ENCODE measurements at places on chromosomes 12 and 14.

DNA sequence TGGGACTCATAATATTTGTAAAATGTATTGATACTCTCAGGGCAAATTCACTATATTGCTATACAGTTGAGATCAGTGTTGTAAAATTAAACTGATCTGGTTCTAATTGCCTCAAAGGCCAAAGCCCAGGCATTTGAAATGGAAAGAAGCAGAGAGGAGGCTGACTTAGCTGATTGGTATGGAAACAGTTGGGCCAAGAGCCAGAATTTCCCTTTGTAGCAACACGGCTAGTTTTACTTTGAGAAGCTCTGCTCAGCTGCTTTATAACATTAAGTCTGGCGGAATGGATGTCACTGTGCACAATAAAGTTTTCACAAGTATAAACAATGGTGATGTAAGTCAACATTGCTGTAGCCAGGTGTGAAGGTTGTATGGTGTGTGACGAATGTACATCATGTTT, 186.4 kb downstream of the MSRB3 start:
- DNase-seq: no peak

- no peak for DNase-seq
Measured at GRCh38 chr12:19068137-19068536, 61.4 kb upstream of the PLEKHA5 start.

DNA sequence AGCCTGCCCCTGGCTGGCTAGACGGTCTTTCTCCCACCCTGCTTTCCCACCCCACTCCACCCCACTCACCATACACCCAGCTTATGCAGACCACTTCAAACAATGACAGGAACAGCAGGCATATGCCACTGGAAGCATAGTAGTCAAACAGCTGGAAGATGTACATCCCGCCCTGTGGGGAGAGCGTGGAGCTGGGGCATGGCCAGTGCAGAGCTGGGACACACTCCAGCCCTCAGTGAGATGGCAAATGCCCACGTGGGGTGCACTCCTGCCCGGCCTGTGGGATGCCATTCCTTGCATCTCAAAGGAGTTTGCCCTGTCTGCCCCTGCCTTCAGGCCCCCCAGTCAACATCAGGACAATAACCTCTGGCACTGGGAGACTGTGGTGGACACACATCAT, 18.8 kb downstream of the SLC6A12 start:
- no peak for DNase-seq

GRCh38 chr12:2301531-2302461, 249.0 kb downstream of the CACNA1C start:
- no peak for DNase-seq

GRCh38 chr14:94344389-94344788, 21.3 kb upstream of the SERPINA6 start:
- DNase-seq: no peak

DNA sequence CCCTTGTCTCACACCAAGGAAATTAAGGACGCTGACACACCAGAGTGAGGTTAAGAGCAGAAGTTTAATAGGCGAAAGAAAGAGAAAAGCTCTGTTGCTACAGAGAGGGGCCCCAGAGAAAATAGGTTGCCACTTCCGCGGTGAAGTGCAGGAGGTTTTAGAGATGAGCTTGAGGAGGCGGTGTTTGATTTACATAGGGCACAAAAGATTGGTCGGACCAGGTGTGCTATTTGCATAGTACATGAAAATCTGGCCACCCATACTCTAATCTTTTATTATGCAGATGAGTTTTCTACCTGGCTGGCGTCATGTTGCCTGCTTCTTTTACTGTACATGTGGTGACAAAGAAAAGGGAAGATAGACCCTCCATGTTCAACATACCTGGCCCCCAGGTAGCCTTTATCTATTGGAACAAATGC, 23.3 kb upstream of the MYF6 start:
- DNase-seq: peak; percentile 30

DNA sequence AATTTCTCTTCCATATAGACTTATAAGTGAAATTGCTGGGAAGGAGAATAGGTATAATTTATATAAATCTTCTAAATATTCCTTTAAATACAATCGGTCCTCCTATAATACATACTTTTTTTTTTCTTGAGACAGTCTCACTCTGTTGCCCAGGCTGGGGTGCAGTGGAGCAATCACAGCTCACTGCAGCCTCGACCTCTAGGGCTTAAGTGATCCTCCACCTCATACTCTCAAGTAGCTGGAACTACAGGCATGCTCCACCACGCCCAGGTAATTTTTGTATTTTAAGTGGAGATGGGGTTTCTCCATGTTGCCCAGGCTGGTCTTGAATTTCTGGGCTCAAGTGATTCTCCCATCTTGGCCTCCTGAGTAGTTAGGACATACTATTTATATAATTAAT, 29.7 kb upstream of the NPFF start:
- no peak for DNase-seq

- DNase-seq: no peak
Measured at GRCh38 chr12:92079054-92079385, 66.6 kb downstream of the BTG1 start.

DNA sequence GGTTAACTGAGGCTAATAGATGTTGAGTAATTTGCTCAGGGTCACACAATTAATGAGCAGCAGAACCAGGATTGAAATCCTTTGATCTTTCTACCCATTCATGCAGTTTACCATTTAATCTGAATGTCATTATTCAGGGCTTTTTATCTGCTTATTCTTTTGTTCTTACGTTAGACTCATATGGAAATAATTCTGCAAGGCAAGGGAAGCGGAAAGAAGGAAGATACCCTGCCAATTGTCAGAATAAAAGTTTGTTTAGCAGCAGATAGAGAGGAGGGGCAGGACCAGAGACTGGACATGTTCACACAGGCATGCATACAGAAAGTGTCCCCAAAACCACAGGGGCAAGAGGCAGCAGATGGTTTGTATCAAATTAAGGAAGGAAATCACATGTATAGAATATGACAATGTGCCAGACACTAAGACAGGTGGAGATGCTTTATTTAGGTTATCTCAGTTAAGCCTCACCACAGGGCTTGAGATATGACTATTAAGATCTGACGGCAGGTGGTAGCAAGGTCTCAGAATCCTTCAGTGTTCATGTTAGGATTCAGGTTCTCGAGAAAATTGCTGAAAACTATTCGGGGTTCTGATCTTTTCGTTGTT, 29.8 kb downstream of the BRMS1L start:
- DNase-seq: no peak

DNA sequence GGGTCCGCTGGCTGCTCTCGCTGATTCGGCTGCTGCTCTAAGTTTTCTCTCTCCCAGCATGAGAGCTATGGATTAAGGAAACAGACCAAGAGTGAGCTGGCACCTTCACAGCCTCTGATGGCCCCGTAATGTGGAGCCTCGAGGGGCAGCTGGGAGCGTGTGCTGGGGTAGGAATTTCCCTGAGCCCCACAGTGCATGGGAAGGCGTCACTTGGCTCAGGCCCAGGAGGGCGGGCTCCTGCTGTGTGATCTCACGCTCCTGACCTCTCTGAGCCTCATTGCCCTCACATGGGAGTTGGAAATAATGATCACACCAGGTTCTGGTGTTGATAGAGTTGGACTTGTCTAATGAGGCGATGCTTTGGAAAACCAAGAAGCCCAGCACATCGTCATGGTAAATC, 238.6 kb upstream of the CRY1 start:
- DNase-seq: no peak

DNA sequence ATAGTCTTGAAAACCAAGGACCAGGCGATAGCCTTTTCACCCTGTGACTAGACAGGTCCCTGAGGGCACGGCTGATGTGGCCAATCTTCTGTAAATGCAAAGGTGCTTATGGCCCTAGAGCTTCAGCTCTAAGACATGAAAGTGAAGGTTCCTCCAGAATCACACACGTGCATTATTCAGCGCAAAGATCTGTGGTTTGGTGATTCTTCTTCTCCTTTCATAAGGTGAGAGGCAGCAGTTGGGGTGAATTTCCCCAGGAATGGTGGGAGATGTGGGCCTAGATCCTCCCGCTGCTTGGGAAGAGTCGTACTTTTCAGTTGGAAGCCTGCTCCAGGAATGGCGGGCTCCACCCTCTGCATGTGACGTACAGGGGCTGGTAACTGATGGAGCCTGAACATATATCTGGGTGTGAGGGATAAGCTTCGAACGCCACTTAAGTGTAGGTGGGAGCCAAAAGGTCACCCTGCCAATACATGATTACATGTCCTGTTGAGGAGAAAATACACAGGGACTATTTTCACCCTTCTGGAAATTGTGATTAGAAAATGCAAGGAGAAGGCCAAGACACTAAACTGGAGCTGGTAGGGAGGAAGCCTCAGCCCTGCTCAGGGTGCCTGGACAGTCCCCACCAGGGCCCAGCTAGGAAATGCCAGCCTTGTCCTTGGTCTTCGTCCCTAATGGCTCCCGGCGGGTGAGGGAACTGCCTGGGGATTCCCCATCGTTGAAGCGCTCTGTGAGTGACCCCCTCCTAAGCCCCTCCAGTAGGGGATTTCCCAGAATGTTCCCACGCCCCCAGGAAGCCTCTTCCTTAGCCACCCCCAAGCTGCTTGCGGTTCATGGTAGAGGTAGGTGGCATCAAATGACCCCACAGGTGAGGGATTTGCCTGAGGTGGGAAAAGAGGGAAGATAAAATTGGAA, 17.6 kb downstream of the BATF start:
- DNase-seq: peak; percentile 37

GRCh38 chr12:47164724-47165439, 85.1 kb upstream of the AMIGO2 start:
- no peak for DNase-seq

DNA sequence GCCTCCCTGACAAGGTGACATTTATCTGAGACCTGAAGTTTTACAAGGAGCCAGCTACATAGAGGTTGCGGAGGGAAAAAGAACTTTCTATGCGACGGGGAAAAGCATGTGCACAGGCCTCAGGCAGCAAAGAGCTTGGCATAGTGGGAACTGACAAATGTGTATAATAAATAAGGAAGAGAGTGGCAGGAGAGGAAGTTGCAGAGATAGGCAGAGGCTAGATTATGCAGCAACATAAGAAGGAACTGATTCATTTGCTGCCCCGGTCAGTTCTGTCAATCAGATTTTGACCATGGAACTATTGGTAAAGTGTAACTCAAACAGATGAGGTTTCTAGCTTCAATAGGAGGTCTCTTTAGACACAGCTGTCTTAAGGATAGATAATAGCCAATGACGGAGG, 33.7 kb upstream of the RIC8B start:
- no peak for DNase-seq

DNA sequence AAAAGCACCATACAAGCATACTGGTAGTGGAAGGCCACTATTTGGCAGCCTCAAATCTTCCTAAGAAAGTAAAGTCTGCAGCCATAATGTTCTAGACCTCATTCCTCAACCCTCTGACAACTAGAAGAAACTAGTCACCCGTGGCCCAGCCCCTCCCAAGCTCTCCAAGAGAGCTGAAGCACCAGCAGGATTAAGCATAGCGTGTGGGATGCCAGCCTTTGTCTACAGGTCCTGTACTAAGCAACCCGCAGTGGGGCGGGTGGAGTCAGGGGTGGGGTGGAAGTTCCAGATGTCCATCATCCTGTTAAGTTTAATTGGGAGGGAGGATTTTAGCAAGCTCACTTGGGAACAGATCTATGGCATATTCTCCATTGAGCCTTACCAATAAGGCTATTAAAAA, 14.2 kb downstream of the SLC11A2 start:
- peak; percentile 63 for DNase-seq

GRCh38 chr12:88633312-88633711, 53.0 kb upstream of the KITLG start:
- no peak for DNase-seq

DNA sequence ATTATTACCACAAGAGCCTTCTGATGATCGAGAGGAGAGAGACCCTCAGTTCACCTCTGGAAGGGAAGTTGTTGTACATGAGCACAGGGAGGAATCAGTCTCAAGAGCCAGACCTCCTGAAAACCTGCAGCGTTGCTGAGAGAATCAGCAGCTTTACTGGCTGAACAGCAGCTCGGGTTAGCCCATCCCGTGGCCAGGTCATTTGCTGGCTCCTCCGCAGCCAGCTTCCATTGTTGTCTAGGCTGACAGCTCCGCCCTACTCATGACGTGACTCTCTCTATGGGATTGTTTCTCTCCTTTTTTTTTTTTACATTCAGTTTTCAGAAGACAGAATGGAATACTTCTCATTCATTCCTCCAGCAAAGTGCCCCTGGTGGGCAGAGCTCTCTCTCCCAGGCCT, 69.9 kb downstream of the TGFB3 start:
- peak; percentile 80 for DNase-seq

- DNase-seq: no peak
Measured at GRCh38 chr14:105534586-105534985, 8.2 kb downstream of the TMEM121 start.

DNA sequence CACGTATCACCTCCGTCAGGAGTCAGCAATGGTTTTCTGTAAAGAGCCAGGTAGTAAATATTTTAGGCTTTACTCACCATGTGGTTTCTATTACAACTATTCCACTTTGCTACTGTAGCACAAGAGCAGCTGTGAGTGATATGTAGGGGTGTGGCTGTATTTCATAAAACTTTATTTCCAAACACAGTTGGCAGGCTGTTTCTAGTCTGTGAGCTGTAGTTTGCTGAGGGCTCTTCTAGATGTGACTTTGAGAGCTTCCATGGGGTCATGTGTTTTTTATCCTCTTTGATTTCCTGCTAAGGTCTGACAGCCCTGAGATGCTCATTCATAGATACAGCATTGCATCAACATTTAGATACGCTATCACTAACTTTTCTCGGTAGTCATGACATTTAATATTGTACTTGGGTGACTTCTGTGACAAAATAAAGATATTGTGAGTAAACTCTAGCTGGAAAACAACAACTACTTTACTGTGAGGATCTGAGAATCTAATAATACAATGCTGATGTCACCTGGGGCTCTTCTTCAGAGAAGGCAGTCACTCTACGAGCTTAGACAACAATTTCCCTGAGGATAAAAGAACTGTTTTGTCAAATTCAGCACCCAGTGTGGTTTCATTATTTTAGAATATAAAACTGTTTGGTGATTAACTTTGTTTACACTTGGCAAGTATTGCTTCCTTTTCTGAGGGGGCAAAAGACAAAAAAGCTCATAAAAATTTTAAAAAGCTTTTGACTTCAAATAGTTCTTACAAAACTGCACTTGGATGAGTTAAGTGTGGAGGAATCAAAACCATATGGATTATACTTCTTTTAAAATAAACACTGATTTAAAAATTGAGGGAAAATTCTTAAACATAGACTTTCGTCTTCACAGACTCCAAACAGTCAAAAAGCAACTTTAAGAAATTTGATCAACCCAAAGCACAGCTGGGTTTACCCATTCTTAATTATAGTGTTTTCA, 231.2 kb upstream of the DCN start:
- DNase-seq: no peak

DNA sequence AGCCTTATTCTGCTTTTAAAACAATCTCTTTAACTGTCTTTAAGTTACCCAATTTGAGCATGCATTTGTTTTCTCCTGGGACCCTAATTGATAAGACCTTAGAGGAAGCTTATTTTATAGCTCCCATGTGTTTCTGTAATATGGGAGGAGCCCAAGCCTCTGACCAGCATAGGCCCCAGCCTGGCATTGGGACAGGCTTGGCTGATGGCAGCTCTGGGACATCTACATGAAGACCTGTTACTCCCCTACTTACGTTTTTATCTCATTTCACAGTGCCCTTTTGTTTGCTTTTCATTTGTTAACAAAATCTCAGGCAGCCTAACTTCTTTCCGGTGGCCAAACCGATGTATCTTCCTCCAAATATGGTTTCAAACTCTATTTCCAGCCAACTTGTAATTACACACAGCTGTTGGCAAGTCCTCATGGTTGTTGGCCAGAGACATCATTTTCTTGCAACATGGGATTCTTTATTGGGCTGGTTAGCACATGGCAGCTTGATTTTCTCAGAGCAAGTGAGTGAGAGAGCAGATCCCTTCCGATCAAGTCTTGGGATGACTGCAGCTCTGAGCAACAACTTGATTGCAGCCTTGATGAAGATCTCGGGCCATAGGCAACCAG, 1117.5 kb downstream of the AACS start:
- no peak for DNase-seq
